ENCODE measurements at places on chromosomes 7 and 10. TPM values are rescaled to one million over a fixed set of nuclear protein-coding genes. Genes with fewer than 3 reads are reported as not detected.

DNA sequence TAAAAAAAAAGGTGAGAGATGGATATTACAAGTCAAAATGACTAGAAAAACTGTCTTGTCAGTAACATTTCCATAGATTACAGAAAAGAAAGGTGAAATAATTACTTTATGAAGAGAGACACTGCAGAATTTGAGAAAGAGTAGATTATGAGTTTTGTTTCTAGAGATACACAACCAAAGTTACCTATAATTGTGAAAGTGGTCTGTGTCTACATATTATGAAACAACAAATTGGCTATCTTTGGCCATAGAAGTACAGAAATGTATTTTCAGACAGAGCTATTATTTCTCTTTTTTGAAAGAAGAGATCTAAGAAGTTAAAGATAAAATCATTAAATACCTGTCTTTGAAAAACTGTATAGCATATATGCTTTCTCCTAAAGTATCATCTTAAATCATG lies 30.1 kb downstream of the KCND2 start:
- no peak for DNase-seq

DNA sequence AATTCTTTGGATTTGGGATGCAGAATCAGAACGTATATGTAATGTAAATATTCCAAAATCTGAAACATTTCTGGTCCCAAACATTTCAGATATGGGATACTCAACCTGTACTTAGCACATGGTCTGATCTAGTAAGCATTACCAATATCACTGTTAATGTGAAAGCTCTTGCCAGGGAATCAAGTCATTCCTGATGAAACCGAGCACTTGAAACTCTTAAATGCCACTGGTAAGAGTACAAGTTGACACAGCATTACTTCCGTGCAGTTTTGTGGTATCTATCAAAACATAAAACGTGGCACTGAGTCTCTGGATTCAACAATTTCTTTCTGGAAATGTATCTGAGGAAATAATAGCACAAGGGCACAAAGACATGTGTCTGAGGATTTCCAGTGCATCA lies 155.7 kb downstream of the RTKN2 start:
- DNase-seq, result no peak

DNA sequence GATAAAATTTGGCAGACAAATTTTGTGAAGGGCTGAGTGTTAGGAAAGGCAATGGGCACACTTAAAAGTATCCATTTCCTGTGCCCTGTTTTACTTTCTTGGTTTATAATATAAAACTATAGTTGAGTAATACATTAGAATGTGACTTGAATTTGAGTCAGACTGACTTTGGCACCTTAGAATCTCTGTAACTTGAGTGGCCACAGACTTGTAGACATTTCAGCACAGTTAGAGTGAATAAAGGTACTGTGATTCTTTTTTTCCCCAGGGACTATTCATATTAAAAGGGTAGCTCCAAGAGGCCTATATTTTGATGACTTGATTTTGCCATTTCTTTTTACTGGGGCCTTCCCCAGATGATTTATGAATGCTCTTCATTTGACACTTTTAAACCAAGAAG lies 22.4 kb downstream of the GBF1 start:
- DNase-seq, result no peak

GRCh38 chr7:40879941-40880543 lies 745.2 kb downstream of the SUGCT start:
- DNase-seq, result no peak

GRCh38 chr10:91214911-91215310 lies 5.6 kb upstream of the PCGF5 start:
- no peak for DNase-seq

- DNase-seq, result no peak
Measured at GRCh38 chr7:45501791-45502190, 72.4 kb upstream of the ADCY1 start.

The RAMP3 gene
- total RNA-seq, result not detected

GRCh38 chr10:6141296-6142151 lies 52.7 kb downstream of the RBM17 start:
- no peak for DNase-seq

DNA sequence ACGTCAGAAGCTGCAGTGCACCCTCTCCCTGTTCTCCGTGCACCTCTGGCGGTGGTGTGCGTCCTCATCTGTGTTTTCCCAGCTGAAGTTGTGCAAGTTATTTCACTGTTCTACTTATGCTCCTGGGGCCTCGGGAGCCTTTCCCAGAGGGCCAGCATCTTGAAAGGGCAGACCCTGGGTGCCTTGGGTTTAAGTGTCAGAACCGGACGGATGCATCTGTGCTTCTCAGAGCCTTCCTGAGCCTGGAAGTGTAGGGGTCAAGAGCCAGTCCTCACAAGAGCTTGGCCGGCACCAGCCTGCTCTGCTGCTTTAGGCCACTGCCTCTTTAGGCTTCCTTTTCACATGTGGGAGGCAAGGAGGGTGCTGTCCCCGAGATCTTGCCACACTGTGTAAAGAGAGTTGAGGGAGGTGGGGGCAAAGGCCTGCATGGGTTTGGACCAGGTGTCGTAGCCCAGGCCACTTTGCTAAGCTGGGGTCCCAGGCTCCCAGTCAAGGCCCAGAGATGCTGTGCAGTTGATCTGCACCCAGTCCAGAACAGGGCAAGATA lies 128.9 kb upstream of the NPS start:
- no peak for DNase-seq

GRCh38 chr10:133439517-133440461 lies 14.0 kb upstream of the SCART1 start:
- no peak for DNase-seq

DNA sequence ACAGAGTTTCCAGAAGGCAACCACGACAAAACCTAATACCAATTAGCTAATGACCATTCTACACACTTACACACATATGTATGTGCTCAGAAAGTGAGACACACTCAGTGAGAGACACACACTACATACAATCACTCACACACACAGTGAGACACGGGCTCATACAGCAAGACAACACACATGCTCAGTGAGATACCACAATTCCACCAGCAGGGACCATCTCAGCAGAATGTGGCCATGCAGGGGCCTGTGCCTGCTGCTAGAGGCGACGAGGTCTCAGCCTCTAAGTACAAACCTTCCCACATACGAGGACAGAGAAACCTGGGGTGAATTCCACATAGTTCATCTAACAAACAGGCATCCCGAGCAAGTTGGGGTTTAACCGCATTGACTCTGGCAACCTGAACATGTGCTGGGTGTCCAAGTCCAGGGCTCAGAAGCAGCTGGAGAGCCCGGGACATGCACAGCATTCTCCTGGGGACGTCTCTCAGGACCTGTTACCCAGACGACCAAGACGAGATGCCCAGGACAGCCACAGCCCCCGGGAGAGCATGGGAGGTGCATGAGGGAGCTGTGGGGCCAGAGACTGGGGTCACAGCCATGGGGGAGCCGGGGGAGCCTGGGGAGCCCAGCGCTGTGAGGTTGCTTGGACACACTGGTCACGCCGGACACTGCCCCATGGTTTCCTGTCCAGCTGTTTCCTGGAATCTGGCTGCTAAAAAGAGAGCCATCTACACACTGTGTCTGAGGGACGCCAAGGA lies 523.6 kb downstream of the PTPRN2 start:
- DNase-seq, result no peak

- no peak for DNase-seq
Measured at GRCh38 chr7:112063974-112064373, 142.2 kb downstream of the DOCK4 start.

All from activated CD8-positive, alpha-beta T cell treated with anti-CD3 and anti-CD28 coated beads, Interleukin-2, amount 10 ng/mL, durations not matched to agents 7 days and 5 days (primary cell).